ENCODE measurements at places on chromosomes 12 and 14.
A peak's percentile ranks its signal among the peaks of the same experiment; 100 is the strongest.

GRCh38 chr14:71246539-71246938 lies 339.3 kb downstream of the PCNX1 start:
- DNase-seq = no peak

GRCh38 chr14:20809917-20810316 lies 7.3 kb upstream of the RNASE1 start:
- no peak for DNase-seq

GRCh38 chr14:98791661-98792060 lies 480.3 kb downstream of the BCL11B start:
- DNase-seq = no peak

- no peak for DNase-seq
Observed at GRCh38 chr12:20183563-20183962, 184.8 kb upstream of the PDE3A start.

GRCh38 chr12:95699579-95699978 lies 91.0 kb downstream of the NTN4 start:
- DNase-seq = no peak

GRCh38 chr12:18045446-18045992 lies 44.5 kb downstream of the RERGL start:
- DNase-seq = no peak

- no peak for DNase-seq
Observed at GRCh38 chr12:70513426-70513825, 123.8 kb downstream of the PTPRB start.

DNA sequence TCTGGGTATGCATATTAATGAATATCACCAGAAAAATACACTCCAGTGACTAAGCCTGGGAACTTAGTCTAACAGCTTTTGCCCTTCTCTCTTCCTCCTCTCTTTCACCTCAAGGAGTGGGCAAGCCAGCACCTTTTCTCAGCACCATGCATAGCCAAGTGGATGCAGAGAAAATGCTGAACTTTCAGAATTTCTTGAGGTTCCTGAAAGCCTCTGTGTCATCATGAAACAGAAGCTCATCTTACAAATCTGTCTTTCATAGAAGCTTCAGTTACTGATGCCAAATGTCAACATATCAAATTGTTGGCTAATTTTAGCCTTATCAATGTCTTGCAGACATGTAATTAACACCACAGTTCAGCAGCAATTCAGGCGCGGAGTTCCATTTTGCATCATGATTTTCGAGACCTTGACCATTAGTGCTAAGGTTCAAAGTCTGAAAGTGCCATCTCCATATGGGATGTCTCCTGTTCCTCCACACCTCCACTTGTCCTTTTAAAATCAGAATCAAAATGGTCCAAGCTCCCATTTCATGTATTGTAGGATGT lies 51.1 kb upstream of the RPH3A start:
- no peak for DNase-seq

DNA sequence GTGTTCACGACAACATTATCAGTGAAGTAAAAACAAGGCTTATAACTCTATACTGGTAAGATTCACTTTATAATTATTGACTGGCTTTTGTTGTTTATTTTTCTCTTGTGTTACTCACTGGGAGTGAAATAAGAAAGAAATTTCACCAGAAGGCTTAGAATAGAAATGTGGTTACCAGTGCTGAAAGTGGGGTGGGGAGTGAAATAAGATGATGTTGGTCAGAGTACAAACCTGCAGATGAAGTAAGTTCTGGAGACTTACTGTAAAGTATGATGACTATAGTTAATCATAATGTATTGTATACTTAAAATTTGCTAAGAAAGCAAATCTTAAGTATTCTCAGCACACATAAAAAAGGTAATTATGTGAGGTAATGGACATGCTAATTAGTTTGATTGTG lies 198.4 kb downstream of the KLHL28 start:
- DNase-seq = no peak

DNA sequence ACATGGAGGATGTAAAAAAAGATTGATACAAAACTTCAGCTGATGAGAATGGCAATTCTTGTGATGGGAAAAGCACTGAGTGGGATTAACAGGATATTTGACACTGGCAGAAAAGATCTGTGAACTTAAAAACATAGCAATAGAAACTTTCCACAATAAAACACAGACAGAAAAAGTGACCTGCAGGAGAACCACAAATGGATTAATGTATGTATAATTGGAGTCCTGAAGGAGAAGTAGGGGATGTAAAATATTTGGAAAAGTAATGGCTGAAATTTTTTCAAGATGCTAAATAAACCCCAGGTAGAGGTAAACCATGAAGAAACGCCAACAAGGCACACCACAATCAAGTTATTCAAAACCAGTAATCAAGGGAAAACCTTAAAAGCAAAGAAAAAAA lies 130.8 kb upstream of the C14orf180 start:
- DNase-seq = no peak

- DNase-seq = no peak
Observed at GRCh38 chr12:66008985-66009384, 121.6 kb downstream of the LLPH start.

DNA sequence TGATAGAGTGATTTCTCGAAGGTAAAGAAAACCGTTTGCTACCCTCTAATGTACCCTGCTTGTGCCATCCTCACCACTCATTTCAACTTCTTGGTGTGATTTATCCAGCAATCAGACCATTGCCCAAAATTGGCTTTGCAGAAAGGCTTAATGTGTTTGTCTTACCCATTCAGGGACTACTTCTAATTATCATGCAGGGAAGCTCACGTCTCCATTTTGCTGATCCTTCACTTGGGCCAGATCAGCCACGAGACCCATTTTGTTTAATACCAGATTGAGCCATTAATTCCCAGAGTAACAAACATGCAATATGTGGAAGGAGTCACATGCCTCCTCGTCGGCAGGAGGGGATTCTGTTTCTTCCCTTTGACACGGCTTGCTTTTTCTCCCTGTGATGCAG lies 51.1 kb upstream of the CRY1 start:
- no peak for DNase-seq

GRCh38 chr14:68396461-68396860 lies 396.4 kb downstream of the ZFP36L1 start:
- no peak for DNase-seq

GRCh38 chr14:53921027-53921426 lies 35.6 kb downstream of the BMP4 start:
- DNase-seq = no peak

- no peak for DNase-seq
Observed at GRCh38 chr14:47353186-47353585, 322.2 kb downstream of the MDGA2 start.

- DNase-seq = no peak
Observed at GRCh38 chr14:97633131-97633738, 836.1 kb downstream of the VRK1 start.

GRCh38 chr14:68471029-68471963 lies 321.6 kb downstream of the ZFP36L1 start:
- no peak for DNase-seq

GRCh38 chr12:18141048-18141982 lies 51.3 kb upstream of the RERGL start:
- DNase-seq = peak; percentile 80

- DNase-seq = no peak
Observed at GRCh38 chr14:76495983-76496382, 120.0 kb downstream of the ESRRB start.

DNA sequence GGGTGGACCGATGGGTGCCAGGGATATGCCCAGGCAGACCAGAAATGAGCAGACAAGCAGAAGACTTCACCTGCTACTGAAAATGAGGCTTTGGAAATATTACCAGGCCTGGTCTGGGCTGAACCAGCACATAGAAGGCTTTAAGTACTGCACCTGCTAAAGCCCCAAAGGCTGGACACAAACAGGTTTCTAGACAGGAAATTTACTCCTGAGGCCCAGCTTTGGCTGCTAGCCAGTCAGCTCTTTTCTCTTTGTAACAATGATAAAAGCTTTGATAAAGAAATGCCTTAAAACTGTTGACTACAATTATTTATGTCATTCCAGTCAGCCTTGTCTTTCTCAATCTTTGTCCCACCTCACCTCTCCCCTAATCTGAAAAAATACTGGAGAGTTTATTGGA lies 228.9 kb upstream of the EGLN3 start:
- no peak for DNase-seq

DNA sequence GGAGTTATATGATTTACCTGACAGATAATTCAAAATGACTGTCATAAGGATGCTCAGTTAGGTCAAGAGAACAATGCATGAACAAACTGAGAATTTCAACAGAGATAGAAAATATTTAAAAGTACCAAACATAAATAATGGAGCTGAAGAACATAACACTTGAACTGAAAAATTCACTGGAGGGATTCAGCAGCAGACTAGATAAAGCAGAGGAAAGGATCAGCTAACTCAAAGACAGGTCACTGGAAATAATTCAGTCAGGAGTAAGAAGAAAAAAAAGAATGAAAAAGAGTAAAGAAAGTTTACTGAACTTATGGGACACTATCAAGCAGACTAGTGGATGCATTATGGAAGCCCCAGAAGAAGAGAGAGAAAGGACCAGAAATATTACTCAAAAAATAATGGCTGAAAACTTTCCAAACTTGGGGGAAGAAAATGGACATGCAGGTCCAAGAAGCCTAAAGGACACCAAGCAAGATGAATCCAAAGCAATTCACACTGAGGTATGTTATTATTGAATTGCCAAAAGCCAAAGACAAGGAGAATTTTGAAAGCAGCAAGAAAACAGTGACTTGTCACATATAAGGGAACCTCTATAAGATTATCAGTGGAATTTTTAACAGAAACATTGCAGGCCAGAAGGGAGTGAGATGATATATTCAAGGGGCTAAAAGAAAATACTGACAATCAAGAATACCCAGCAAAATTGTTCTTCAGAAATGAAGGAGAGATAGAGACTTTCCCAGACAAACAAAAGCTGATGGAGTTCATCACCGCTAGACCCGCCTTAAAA lies 78.7 kb downstream of the GCH1 start:
- no peak for DNase-seq

GRCh38 chr14:101734246-101734847 lies 27.2 kb upstream of the PPP2R5C start:
- DNase-seq = no peak

DNA sequence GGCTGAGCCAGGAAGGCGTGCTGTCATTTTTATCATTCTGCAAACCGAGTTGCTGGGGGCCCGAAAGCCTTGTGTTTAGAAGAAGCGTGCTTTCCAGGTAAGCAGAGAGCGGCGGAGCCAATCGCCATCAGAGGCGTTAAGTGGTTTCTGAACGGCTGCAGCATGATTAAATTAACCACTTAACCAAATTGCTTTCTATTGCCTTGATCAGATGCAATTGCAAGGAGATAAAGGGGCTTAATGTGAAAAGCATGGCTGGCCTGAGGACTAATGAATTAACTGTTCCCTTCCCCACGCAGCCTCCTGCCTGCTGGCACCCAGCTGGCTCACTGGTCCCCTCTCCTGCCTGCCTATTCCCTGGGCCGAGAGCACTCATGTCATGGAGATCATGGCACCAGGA lies 36.6 kb upstream of the CHGA start:
- DNase-seq = no peak

DNA sequence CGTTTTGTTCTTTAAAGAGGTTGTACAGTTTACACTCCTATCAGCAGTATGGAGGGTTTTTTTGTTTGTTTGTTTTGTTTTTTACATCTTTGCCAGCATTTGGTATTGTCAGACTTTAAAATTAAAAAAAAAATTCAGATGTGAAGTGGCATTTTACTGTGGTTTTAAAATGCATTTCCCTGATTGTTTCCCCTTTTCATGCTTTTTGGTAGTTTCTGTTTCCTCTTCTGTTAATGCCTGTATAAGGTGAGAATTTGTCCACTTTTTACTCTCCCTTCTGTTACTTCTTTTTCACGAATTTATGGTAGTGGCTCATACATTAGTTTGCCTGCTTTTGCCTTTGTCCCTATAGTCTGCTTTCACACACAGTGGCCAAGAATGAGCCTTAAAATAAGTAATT lies 36.6 kb downstream of the MNAT1 start:
- DNase-seq = no peak

GRCh38 chr12:104049278-104049902 lies 597 bp downstream of the GLT8D2 start:
- no peak for DNase-seq

GRCh38 chr14:79544698-79545070 lies 666.6 kb downstream of the DIO2 start:
- DNase-seq = no peak

DNA sequence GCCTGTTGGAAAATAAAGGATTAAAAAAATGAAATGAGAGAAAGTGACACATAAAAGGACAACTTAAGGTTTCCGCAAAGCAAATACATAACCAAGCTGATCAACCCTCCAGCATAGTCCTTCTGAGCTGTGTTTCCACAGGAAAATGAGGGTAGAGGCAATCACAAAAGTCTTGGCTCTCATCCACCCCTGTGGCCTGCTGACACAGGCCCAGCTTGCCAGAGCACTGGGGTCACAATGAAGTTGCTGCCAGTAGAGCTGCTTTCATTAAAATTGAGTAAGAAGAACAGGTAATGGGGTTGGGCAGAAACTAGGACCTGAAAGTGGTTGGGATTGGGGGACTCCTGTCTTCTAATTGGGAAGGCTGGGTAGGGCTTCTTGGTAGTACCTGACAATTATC lies 65.9 kb downstream of the RERG start:
- no peak for DNase-seq

- DNase-seq = no peak
Observed at GRCh38 chr12:16891673-16892072, 285.7 kb upstream of the LMO3 start.

GRCh38 chr14:103555559-103556337 lies 6.7 kb downstream of the BAG5 start:
- DNase-seq = no peak

DNA sequence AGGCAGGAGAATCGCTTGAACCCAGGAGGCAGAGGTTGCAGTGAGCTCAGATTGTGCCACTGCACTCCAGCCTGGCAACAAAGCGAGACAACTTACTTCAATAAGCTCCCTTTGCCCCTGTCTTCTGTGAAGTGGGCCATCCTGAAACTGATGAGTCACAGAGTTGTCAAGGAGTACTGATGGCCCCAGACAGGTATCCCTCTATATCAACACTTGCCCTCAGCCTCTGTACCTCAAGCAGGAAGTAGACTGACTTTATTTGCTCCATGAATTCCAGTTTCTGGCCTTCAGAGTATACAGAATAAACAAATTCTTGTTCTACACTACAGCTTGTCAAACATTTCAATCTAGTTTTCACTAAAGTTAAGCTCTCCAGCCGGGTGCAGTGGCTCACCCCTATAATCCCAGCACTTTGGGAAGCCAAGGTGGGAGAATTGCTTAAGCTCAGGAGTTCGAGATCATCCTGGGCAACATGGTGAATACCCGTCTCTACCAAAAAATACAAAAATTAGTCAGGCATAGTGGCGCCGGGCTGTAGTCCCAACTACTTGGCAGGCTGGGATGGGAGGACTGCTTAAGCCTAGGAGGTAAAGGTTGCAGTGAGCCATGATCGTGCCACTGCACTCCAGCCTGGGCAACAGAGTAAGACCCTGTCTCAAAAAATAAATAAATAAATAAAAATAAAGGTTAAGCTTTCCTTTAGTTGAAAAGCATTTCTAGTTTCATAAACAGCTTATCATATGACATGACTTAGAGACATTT lies 16.4 kb upstream of the LRP10 start:
- DNase-seq = no peak

GRCh38 chr12:3745152-3745551 lies 7.8 kb downstream of the CRACR2A start:
- DNase-seq = no peak
